ENCODE measurements at places on chromosomes 6 and 20.

- DNase-seq: no peak
Measured at GRCh38 chr20:19095762-19096161, 116.7 kb upstream of the SLC24A3 start.

GRCh38 chr6:128574402-128574801, 54.0 kb upstream of the PTPRK start:
- peak; percentile 78 for DNase-seq

GRCh38 chr6:111652156-111652555, 46.5 kb upstream of the TRAF3IP2 start:
- no peak for DNase-seq

GRCh38 chr20:1310506-1311190, 18.3 kb downstream of the SDCBP2 start:
- no peak for DNase-seq

DNA sequence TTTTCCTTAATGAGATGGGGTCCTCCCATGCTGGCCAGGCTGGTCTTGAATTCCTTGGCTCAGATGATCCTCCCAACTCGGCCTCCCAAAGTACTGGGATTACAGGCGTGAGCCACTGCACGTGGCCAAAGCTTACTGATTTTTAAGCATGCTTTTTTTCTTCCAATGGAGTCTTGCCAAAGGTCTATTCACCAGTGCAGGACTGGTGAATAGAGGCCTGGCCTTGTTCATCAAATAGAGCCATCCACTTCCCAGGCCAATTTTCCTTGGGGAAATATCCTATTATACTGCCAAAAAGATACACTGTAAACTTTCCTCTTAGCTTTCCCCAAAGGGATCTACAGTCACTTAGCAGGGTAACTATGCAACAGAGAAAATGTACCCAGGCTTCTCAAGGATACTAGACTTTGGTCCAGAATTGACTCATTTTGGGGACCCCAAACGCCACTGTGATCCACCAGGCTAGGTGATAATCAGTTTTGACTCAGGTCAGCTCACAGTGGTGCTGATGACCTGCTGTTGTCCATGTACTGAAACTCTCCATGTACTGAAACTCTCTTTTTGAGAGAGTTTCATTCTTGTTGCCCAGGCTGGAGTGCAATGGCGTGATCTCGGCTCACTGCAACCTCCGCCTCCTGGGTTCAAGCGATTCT, 91.8 kb downstream of the REPS1 start:
- no peak for DNase-seq

DNA sequence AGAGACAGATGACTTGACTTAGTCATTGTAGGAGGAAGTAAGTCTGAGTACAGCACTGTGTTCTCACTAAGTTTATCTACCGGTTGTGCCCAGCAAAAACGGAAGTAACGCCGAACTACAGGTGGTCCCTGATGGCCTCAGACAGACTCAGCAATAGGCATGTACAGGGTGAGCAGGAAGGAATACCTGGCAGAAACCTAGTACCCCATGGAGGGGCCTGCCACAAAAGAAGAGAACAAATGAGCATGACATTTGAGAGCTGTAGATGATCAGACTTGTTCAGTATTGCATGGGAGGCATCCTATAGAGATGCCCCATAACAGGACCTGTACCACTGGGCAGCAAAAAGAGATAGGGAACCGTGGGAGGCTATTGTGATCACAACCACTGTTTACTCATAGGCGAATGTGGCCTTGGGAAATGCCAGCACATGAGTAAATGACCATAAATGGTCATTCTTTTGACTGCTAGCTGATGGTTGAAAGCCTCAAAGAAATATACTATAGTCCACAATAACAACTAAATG, 106.4 kb upstream of the TAB2 start:
- no peak for DNase-seq

DNA sequence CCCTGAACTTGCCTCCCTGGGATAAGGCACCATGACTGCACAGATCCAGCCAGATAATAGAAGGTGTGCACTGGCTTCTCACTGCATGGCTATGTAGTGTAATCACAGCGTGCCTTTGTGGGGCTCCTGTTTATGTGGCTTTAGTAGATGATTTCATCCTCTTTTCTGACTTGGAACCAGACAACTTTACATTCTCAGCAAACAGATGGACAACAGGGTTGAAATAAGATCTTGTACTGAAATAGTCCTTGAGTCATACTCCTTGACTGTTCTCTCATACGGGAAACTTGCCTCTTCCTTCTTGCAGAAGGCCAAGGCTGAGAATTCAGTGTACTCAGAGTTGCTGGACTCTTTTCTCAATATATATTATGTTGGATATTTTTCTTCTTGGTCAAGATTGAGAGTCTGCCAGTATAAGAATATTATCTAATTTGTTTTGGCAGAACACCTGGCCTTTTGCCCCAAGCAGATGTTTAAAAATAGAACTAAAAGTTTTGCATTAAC, 25.0 kb upstream of the RNF144B start:
- DNase-seq: no peak

DNA sequence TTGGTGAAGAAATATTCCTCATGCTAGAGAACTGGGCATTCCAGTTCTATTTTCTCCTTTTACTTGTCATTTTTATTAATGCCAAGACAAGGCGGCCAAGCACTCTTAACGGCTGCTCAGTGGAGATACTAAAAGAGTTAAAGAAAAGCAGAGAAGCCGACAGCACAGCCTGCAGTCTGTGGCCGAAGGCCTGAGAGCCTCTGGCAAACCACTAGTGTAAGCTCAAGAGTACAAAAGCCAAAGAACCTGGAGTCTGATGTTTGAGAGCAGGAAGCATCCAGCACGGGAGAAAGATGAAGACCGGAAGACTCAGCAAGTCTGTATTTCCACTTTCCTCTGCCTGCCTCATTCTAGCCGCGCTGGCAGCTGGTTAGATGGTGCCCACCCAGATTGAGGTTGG, 167.1 kb upstream of the FUT9 start:
- no peak for DNase-seq

DNA sequence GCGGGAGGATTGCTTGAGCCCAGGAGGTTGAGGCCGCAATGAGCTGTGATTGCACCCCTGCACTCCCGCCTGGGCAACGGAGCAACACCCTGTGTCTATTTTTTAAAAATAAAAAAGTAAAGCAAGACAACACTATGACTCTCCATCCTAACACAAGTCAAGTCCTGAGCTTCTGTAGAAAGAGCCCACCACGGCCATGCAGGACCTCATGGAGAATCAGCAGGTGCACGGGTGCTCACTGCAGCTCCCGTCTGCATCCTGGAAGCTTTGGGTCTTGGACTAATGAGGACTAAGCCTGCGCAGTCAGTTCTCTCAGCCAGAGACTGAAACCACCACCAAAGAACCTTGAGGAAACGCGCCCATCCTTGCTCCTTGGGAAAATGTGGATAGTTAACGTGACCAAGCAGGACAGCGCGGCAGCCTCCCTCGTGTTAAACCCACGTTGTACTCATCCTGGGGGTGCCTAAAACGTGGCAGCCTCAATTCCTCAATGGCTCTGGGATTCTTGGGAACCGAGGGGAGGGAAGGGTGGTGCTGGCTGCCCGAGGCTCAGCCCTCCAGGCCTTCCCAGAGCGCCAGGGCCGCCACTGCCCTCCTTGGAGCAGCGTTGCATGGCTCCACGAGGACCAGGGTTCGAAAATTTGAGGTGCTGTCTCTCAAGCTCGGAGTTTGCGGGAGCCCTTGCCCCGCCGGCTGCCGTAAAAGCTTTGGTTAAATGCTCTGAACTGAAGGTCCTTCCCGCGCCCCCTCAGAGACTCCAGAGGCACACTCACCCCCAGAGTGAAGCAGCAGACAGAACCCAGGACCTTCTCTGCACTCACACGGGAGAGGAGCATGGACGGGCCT, 29.0 kb downstream of the DLL1 start:
- DNase-seq: no peak

DNA sequence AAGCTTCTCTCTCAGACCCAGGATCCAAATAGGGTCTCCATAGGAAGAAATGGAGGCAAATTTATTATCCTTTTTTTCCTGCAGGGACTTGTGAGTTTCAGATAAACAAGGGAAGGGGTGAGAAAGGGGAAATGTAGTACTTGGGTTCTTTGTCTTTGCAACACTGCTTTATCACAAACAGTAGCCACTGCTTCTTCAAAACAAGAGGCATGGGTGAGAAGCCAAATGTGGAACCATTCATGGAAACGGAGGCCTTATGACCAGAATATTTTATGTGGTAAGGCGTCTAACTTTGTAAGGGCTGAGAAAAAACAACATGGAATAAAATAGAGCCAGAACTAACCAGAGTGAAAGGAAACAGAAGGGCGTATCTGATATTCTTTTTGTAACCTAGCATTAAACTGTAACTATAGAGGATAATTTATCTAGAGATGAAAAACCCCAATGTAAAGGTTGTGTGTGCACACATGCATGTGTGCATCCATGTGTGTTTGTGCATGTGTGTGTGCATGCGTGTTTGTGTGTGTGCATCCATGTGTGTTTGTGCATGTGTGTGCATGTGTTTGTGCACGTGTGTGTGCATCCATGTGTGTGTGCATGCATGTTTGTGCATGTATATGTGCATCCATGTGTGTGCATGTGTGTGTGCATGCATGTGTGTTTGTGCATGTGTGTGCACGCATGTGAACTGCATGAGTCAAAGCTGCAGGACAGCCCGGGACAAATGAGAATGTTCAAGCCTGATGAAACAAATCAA, 143.3 kb upstream of the SMLR1 start:
- DNase-seq: no peak

DNA sequence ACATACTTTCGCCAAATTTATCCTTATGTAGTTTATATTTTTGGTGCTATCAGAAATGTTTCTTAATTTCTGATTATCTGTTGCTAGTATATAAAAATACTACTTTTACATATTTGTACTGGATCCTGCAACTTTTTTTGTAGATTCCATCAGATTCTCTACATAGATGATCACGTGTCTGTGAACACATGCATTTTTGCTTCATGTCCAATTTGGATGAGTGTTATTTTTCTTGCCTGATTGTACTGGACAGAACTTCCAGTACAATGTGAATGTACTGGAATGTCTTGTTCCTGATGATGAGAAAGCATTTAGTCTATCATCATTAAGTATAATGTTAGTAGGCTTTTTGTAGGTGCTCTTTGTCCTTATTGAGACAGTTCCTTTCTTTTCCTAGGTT, 25.0 kb upstream of the SSR1 start:
- no peak for DNase-seq
